ENCODE measurements at places on chromosomes 2 and 18.

GRCh38 chr2:189441709-189442074 is 418 bp downstream of the WDR75 start:
- no peak for DNase-seq

GRCh38 chr2:191690327-191690726 is 12.4 kb downstream of the NABP1 start:
- DNase-seq, result no peak

GRCh38 chr2:10772201-10772867 is 40.3 kb downstream of the PDIA6 start:
- DNase-seq, result no peak

- no peak for DNase-seq
Measured at GRCh38 chr18:52979892-52980291, 639.9 kb downstream of the DCC start.

- no peak for DNase-seq
Measured at GRCh38 chr2:55422876-55423665, 3.4 kb upstream of the CCDC88A start.

- DNase-seq, result no peak
Measured at GRCh38 chr2:43057742-43058725, 168.4 kb downstream of the ZFP36L2 start.

DNA sequence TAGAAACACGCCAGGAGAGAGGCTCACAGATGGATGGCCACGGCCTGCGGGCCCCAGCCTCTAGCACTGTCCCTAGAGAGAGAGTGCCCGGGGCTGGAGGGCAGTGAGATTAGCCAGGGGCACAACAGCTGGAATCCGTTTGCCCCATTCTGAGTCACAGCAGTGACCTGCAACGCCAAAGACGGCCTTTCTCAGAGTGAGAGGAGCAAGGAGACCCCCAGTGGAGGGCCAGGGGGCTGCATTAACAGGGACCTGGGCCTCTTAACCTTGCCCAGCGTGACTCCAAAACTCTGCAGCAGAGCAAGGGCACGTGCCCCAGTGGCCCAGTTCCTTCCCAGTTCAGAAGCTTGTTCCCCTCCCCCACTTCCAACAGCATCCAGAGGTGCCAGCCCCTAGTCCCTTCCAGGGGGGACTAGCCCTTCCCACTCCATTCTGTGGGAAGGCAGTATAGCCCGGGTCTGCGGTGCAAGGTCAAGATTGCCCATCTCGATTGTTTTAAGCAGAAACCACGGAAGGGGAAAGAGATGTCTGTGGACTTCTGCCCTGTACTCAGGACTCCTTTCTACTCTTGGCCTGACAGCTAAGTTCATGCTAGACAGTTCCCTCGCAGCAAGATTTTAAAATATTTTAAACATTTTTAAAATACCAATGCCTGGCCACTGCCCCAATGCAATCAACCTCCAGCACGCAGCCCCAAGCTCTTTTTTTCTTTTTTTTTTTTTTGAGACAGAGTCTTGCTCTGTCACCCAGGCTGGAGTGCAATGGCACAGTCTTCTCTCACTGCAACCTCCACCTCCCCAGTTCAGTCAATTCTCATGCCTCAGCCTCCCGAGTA is 50.9 kb upstream of the BIN1 start:
- DNase-seq, result no peak

DNA sequence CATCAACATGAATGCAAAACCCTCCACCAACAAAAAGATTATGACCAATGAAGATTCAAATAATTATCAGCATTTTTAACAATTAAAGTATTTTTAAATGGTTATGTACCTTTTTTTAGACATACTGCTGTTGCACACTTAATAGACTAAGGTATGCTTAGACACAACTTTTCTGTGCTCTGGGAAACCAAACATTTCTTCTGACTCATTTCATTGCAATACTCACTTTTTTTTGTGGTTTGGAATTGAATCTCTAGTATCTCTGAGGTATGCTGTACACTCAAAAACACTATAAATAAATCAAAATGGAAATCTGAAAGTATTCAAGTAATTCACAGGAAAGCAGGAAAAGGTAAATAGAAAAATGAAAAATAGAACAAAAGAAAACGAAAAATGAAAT is 247.9 kb upstream of the POU3F3 start:
- DNase-seq, result no peak

GRCh38 chr2:108542071-108542470 is 7.8 kb downstream of the LIMS1 start:
- no peak for DNase-seq

GRCh38 chr2:88452565-88452905 is at the start of gene FOXI3:
Gene FOXI3, minus strand, starts transcription at chr2:88452693. Its CDS starts 158 bp downstream, at chr2:88452535.
- DNase-seq, result no peak

DNA sequence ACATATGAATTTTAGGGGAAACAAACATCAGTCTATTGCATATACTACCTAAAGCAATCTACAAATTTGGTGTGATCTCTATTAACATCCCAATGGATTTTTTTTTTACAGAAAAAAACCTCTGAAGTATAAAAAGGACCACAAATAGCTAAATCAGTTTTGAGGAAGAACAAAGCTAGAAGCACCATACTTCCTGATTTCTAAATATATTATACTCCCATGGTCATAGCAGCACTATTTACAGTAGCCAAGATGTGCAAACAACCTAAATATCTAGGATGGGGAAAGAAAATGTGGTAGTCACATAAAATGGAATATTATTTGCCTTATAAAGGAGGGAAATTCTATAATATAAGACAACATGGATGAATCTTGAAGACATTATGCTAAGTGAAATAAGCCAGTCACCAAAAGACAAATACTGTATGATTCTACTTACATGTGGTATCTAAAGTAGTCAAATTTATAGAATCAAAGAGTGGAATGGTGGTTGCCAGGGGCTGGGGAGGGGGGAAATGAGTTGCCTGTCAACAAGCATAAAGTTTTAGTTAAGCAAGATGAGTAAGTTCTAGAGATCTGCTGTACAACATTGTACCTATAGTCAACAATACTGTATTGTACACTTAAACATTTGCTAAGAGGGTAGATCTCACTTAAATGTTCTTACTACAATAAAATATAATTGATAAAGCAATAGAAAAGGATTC is 17.6 kb upstream of the CASP8 start:
- DNase-seq, result no peak

DNA sequence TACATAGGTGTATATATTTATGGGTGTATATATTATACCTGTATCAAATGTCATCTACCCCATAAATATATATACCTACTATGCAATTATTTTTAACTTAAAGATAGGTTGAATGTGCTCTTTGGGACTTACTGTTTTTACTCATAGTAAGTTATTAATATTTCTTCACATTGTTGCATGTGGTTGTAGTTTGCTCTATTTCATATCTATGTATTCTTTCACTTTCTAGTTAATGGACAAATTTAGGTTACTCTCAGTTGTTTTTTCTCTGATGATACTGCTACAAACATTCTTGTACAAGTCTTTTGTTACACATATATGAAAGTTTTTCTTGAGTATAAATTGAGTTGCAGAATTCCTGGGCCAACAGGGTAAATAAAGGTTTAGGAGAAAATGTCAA is 601.8 kb upstream of the ID2 start:
- no peak for DNase-seq

- DNase-seq, result no peak
Measured at GRCh38 chr18:3611313-3612090, 161.5 kb downstream of the TGIF1 start.

DNA sequence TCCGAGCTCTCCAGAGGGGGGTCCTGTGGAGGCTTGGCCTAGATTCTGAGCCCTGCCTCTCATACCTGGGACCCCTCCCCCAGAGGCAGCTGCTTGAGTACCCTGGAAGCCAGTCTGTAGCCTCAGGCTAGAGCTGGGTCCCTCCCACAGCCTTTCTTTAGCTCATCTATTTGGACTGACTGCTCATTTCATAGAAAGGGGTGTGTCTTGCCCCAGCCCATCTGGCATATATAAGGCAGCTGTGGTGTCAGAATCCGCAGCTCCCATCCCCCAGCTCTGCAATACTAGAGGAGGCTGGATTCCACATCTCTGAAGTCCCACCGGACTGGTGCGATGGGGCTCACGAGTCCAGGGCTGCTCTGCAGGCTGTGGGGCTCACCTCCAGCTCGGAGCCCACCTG is 26.1 kb downstream of the MPHOSPH10 start:
- DNase-seq, result no peak

DNA sequence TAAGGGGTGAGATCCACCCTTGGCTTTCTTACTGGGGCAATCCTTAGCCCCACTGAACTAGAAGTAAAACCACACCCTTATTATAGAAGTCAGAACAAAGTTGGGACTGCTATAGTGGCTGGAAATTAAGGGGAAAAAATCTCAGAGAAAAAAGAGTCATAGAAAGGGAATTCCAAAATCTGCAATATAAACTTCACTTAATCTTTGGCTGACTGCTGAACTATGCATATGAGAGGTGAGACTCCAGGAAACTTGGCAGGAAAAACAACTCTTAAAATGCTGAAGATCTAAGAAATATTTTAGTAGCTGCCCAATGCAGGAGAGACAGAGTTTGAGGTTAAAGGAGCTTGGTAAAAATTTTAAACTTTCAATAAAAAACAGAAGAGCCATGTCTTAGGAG is 201.8 kb upstream of the FN1 start:
- no peak for DNase-seq

DNA sequence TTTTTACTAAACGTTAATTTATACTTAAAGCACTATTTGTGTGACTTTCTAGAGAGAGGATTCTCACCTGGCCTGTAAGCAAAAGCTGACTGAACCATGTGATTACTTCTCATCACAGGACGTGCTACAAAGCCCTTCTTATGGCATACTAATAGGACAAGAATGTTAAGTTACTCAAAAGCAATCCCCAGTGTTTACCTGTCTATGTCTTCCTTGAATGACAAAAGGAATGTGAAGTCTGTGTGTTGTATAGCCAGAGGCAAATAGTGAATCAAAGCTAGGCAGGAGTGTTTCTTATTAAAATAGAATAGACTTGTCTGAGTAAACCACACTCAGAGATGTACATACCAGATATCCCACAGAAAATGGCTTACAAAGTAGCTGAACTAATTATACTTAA is 1465.5 kb downstream of the SUCLG1 start:
- no peak for DNase-seq

GRCh38 chr2:18132697-18133096 is 254.2 kb downstream of the KCNS3 start:
- no peak for DNase-seq

DNA sequence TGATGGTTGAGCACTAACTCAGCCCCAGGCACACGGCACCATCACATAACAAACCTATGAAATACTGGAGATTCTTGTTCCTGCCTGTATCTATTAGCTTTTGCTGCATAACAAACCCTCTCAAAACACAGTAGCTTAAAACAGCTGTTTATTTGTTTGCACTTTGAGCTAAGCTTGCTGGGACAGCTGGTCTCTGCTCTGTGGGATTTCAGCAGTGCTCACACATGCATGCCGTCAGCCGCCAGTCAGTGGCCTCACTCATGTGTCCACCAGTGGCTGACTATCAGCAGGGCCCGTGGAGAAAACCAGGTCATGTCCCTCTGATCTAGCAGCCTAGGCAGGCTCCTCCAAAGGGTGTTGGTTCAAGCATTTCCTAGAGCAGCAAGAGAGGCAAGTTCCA is 52.8 kb upstream of the RAB12 start:
- no peak for DNase-seq

- DNase-seq, result no peak
Measured at GRCh38 chr2:235002198-235003095, 50.6 kb downstream of the SH3BP4 start.

DNA sequence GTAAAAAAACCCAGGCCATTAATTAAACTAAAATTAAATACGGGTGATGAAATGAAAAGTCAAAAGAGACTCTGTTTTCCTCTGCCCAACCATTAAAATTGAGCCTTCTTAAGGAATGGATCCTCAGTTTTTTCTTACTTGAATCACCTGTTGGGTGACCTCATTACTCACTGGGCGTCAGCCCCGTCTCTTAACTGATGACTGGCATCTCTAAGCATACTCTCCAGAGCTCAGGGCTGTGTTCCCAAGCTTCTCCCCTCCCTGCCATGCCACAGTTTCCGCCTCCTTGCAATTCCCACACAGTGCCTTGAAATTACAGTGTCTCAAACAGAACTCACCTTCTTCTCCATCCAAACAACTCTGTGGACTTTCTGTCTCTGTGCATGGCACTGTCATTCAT is 421.1 kb upstream of the CELF4 start:
- no peak for DNase-seq

- DNase-seq, result no peak
Measured at GRCh38 chr2:54088191-54088634, 27.2 kb upstream of the ACYP2 start.

GRCh38 chr2:233093721-233094120 is 33.6 kb downstream of the INPP5D start:
- no peak for DNase-seq
